ENCODE measurements at places on chromosomes 2 and 18. TPM values are rescaled to one million over a fixed set of nuclear protein-coding genes. Genes with fewer than 3 reads are reported as not detected.

GPR39 gene
- total RNA-seq: 4.1 TPM

GRCh38 chr18:76970770-76971559 is 148.6 kb downstream of the ZNF236 start:
- no peak for DNase-seq

GRCh38 chr2:48240912-48241311 is 289.0 kb upstream of the STON1 start:
- no peak for DNase-seq

ING5 gene
- total RNA-seq: 19.9 TPM

DNA sequence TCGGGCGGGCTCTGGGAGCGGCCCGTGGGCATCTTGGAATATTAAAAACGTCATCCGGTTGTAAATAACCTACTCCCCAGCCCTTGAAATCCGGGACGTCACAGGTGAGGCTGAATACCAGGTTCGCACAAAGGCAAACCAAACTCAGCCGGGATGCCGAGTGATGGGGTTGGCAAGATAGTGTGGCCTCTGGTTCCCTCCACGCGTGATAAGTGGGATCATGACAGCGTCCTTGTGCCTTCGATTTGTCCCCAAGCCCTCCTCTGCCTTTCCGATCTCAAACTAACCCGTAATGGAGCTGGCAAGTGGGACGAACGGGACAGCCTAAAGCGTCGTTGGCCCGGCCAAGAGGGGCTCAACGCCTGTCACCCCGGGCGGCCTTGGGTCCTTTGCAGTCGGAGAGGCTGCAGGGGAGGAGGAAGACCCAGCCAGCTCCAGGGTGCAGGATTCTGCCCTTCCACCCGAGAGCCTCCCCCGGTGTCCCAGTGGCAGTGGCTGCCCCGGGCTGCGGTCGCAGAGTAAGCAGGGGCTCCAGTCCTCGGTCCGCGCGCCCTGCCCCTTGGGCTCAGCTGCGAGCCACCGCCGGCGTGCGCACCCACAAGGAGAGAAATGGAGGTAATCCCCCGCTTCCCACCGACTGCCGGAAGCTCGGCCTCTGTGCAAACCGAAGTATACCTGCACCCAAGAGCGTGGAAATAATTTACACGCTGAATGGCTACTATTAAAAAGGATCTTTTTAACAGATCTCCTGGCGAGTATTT is 13.4 kb upstream of the PAX3 start:
- no peak for DNase-seq

DNA sequence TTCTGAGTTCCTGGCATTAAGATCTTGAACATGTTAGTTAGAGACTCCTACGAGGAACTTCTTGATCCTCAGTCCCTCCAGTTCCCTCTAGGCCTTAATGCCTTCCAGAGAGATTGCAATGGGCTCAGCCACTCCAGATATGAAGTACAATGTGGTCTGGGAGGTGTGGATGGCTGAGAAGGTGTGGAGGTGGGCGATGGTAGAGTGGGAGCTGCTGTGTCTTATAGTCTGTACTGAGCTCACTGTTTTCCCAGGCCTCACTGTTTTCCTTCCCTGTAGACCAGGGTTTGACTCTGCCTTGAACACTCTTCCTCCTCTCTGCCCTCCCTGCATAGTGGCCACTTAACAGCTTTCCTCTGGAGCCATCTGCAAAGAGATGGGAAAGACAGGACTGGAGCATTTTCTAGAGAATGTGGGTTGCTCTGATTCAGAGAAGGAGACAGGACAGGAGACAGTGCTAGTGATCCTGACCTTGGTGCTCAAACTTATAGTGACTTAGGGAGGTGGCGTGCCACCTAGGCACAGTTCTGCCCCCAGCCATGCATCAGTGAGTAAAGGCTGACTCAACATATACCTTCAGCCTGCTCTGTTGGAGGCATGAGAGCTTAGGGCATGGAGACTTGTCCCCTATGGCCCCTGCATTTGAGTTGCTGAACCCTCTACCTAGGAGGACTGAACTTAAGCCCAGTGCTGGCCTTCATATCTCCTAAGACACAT is 129.7 kb downstream of the TDRD15 start:
- no peak for DNase-seq

SCN3A gene
- total RNA-seq: 0.32 TPM
